ENCODE measurements at places on chromosomes 1 and 21.

DNA sequence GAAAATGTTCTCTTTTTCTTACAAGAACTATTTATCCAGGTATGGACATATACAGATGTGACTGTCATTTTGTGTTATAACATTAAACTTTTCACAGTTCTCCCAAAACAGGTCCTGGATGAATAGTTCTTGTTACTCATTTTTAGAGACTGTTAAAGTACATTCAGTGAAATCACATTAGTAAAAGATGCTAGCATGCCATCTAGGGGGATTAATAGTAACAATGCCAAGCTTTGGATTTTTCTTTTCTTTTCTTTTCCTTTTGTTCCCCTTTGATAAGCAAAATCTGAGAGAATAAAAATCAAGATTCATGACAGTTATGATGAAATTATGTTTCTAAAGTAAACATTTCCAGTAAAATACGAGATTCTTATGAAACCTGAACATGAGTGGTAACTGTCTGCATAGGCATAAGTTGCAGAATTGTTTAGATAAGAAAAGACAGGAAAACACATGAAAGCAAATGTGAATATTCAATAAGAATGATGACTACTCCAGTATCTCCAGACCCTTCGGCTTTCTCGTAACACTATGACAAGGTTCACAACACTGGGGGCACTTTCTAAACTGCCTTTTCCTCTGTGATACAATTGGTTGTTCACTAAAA is 77.5 kb downstream of the TPR start:
- no peak for DNase-seq

- no peak for DNase-seq
Measured at GRCh38 chr1:16068356-16069270, 4.8 kb downstream of the FAM131C start.

DNA sequence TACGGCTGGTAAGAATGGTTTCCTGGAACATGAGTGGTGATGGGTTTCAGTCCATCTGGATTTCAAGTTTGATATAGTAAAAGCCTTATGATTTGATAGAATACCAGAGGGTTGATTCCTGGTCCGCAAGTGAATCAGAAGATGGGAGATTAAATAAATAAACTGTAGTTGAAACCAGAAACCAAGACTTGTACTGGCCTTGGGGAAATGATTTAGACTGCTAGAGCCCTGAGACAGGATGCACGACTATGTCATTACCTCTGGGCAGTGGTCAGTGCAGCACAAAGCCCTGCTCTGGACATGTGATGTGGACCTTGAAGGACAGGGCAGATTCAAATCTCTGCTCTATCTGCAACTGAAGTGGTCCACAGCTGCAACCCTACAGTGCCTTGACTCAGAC is 15.6 kb upstream of the FMOD start:
- DNase-seq: no peak

DNA sequence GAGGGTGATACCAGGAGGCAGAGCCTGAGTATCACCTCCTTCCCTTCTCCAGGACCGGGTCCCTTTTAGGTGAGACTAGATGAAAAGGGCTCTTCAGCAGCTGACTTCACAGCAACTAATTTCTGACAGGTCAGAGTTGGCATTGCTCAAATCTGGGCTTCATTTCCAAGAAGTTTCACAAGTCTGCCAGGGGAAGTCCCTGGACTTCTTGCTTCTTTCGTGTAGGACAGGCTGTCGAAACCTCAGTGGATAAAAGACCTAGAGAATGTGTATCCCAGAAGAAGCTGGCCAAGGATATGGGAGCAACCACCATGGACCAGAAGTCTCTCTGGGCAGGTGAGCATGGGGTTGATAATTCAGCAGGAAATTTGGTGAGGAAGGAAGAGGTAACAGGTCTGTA is at the start of gene CHI3L2:
Gene CHI3L2 (plus strand): TSS at position 280 of the 400 bp plus-strand sequence. CDS start 17 bp downstream, at position 297.
- no peak for DNase-seq

- DNase-seq: no peak
Measured at GRCh38 chr1:53065391-53065790, 3.4 kb downstream of the PODN start.

DNA sequence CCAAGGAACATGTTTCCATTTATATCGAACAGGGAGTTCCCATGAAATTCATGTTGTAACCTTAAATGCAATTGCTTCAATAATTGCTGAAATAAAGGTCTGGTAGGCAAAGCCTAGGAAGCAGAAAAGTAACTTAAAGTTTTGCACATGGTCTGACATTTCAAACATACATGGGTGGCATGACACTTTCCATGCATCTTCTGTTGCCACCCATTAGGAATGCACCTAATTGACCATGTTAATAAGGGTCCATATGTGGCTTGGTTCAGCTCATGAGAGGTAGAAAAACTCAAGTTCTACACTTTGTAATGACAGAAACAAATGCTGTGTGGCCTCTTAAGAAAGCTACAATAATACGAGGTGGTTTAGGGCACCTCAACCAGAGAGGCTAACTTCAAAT is 72.0 kb upstream of the GORAB start:
- DNase-seq: no peak

- DNase-seq: no peak
Measured at GRCh38 chr1:8086055-8086454, 59.9 kb upstream of the ERRFI1 start.

GRCh38 chr21:35451276-35451675 is 402.2 kb upstream of the RUNX1 start:
- no peak for DNase-seq

DNA sequence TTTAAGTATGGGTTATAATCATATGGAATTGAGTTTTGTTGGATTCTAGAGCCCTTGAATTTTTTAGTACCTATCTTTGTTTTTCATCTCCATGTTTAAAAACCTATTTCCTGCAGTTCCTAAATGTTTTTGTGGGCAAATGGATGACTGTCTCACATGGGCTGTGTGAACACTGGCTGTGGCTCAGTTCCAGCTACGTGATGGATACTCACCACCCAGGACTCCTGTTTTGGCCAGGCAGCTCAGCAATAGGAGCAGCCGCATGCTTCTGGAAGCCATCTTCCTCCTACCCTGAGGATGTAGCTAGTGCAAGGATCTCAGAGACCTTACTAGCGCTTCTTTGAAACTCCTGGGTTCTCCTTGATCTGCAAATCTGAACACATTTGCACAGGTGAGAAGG is 2.8 kb downstream of the REG4 start:
- DNase-seq: no peak

DNA sequence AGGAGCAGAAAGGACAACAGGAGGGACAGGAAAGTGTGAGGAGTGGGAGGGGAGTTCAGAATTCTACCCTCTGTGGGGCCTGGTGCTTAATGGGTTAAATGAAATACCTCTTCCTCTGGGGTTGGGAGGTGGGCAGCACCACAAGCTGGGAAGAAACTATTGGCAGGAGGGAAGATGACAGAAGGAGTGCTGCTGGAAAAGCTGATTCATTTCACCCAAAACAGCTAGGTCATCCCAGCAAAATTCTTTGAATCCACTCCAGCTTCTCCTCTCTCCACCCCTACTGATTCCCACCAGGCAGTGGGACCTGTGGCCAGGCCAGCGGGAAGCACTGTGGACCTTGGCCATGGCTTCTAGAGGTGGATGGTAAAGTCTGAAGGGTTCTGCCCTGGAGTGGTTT is 12.8 kb downstream of the BCAN start:
- DNase-seq: no peak

- DNase-seq: no peak
Measured at GRCh38 chr1:101285922-101286570, 49.2 kb downstream of the S1PR1 start.

GRCh38 chr1:39452540-39452939 is 38.9 kb upstream of the BMP8A start:
- no peak for DNase-seq

- DNase-seq: no peak
Measured at GRCh38 chr1:67689267-67690017, 4.4 kb downstream of the GADD45A start.

DNA sequence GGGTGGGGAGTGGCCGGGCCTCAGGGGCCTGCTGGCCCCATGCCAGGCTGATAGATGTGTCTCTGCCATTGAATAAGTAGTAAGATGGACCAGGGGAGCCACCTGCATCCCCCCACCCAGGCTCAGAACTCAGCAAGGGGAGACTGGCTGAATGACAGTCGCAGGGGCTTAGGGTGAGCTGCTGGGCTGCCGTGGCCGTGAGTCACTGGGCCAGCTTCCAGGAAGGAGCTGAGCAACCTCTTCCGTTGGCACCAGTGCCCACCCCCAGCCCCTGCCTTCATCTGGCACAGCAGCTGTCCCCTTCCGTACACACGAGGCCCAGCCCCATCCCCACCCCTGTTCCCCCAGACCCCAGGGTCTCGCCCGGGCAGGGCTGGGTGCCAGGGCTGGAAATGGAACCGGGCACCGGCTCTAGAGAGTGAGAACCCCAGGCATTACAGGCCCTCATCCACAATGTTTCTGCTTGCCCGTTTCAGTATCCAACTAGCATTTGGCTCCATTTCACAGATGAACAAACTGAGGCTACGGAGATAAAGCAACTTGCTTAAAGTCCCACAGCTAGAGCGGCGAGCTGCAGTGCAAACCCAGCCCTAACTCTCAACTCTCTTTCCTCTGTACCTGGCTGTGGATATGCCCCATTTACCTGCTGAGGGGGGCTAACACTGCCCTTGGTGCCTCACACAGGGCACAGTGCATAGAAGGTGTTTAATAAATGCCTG is 10.2 kb downstream of the WNT4 start:
- no peak for DNase-seq

DNA sequence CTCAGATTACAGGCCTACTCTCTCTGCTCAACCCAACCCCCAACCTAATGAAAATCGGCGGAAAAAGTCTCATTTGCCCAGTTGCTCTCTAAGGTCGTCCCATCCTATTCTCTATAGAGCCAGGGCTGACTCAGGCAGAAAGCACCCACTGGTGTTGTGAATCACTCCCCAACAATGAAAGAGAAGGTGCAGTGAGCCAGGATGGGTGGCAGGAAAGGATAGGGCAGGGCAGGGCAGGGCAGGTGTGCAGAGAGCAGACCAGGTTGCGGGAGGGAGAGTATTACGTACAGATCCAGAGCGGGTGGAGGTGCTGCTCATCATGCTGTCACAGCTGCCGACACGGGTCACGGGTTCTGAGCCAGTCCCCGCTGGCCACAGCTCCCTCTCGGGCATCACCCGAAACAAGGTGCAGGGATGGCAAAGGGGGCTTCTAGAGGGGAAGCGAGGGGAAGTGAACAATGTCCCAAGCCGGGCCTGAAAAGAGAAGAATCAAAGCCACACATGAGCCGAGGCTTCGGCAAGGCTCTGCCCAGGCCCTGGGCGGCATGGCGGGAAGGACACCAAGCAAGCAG is 5.3 kb downstream of the C1orf116 start:
- DNase-seq: no peak

DNA sequence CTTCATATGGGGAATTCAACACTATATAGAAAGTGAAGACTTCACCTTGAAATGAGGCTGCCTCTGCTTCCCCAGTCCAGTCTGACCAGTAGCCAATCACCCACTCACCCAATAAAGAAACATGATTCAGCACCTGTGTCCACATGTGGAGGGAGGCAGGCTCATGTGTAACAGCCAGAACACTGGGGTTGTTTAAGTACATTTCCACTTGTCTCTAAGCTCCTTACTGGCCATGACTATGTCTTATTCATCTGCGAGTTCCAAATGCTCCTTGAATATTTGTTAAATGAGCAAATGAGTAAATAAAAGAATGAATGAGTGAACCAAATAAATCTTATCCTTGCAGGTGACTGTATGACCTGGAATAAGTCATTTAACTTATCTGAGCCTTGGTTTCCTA is 100.1 kb downstream of the BRINP2 start:
- no peak for DNase-seq

DNA sequence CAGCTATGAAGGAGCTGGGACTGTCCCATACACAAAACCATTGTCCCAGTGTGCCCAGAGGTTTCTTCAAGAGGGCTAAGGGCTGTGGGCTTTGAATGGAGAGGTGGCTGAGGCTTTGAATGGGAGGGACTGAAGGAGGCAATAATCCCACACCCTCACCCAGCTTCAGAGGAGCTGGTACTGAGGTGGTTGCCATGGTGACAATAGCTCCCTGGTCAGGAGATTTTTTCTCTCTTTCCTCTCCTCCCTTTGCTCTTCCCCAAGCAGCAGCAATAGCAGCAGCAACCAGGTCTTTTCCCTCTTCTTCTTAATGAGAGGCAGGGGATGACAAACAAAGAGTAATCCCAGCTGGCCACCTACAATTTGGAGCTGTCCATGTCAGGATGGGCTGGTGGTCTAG is 1.6 kb downstream of the HPCAL4 start:
- DNase-seq: no peak

DNA sequence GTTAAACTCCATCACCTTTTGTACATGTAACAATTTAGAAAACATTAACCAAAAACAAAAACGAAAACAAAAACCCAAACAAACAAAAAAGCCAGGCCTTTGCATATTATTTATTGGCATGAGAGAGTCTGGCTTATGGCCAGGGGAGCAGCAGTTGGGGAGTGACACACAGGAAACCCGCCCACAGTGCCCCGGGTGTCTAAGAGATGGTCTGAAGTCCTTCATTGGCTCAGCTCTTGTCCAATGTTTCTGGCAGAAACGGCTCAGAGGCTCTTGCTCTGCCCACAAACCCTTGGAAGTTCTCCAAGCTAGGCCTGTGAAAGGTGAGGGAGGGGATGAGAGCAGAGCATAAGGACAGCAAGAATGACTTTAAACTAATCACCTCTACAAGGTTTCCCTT is 131.5 kb downstream of the CNIH3 start:
- DNase-seq: no peak

GRCh38 chr1:59146651-59147358 is 150.1 kb upstream of the FGGY start:
- DNase-seq: no peak

- no peak for DNase-seq
Measured at GRCh38 chr21:36441715-36442114, 38.2 kb downstream of the CLDN14 start.

DNA sequence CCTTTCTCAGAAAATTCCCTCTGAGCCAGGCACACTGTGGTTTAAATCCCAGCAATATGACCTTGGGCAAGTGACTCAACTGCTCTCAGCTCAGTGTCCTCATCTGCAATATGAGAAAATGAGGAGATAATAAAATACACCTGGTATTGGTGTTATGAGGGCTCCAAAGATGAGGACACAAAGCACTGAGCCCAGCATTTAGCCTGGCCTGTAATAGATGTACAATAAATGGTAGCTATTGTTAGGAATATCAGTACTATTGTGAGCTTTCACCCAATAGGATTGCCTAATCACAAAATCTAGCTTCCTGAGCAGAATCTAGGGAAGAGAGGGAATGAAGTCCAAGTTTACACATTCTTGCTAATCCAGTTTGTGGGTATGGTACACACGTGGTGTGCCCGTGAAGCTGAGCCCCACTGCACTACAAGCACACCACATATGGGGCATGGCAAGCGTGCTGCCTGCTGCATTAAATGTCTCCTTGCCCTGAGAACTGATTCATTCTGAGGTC is 24.3 kb upstream of the SLC30A1 start:
- no peak for DNase-seq

GRCh38 chr1:60274422-60275290 is 201.1 kb upstream of the C1orf87 start:
- no peak for DNase-seq

Data from activated naive CD4-positive, alpha-beta T cell (primary cell).